NCI-H2171 treated with DMSO at 0.1 percent for 48 hours (cell line): ENCODE measurements at places on chromosomes 3 and 15.
A peak's percentile ranks its signal among the peaks of the same experiment; 100 is the strongest.

DNA sequence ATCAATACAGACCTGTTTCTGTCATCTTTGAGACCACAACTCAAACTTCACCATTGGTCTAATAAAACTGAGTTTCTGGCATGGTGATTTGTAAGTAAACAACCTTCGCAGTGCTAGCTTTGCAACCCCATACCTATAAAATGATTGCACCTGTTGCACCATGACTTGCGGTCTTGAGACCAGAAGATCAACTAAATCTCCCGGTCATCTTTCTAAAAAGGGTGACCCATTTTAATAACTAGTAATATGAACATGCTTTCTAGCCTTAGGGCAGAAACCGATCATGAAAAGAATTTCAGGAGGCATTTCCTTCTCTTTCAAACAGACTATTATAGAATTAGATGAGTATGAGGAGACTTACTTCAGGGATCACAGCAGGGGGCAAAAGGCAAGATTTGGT is 151.9 kb upstream of the ZNF385D start:
- DNase-seq = no peak

DNA sequence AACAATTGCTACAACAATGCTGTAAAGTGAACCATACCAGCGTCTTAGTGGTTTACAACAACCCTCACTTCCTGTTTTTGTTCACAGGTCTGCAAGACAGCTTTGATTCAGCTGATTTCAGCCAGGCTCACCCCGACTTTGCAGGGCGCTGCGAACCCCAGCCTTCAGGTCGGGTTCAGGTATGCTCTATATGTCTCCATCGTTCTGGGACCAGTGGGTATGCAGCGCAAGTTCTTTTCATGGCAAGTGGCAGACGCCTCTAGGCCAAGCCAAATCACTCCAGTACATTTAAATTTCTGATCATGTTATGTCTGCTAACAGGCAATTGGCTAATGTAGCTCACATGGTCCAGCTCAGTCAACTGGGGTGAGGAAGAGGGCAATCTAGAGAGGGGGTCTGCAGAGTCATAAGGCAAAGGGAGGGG is 52.4 kb upstream of the RGMA start:
- no peak for DNase-seq

GRCh38 chr3:32450426-32450825 is 52.2 kb downstream of the CMTM6 start:
- DNase-seq = no peak

DNA sequence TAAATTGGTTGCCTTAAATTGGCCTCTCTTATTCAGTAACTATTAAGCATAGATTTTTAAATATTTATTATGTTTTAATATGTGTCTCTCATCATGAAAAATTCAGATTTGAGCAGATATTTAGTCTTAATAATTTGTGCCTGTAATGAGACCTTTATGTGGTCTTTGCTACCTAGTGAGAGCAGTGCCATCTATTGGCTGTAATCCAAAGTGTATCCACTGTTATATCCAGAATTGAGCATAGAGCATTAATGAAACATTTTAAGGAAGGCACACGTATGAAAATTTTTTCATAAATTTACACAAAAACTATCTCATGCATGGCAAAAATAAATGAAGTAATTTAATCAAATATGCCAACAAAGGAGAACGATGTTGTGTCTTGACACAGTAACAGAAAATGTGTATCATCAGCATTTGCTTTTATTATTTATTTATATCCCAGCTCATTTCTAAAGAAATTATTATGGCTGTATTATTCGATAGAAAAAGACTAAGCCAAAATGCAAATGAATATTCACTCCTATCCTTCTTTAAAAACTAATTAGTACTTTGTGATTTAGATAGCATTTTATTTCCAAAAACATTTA is 203.5 kb downstream of the RSRC1 start:
- peak; percentile 63 for DNase-seq

DNA sequence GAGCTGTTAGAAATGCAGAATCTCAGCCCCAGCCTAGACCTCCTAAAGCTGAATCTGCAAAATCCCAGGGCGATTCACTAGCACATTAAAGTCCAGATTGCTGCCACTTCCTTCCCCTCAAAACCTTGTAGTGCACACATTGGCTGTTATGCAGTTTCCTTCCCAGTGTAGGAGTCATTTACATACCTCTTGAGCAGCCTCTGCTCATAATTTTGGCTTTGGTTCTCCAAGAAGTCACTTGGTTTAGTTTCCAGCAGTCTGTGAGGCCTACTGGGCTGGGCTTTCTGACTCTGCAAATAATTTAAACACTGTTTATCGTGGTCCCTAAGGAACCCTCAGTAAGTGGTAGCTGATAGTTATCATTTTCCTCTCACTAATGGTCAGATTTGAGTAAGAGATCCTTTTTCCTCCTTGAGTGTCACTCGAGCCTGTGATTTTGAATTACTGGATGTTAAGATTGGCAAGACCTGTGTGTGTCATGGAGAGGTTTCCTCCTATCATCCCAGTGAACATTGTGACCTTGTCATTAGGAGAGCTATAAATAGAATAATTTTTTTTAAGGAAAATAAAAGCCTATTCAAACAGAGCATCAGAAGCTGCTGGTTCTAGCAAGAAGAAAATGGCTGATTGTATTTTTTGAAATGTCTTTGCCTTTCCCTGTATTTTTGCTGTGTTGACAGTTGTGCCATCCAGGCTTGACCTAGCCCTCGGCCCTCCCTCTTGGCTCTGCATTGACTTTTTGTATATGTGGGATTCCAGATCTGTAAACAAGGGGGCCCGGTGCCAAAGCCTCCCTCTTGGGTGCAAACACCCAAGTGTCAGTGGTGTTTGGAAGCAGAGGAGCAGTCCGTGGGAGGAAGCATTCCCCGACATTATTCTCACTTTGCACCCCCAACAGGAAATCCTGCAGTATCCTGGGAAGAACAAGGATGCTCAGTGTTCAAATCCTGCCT is 134.8 kb upstream of the ANKRD28 start:
- no peak for DNase-seq

- DNase-seq = no peak
Observed at GRCh38 chr3:110512961-110513360, 558.7 kb upstream of the NECTIN3 start.

- no peak for DNase-seq
Observed at GRCh38 chr3:118833075-118833474, 201.6 kb downstream of the IGSF11 start.

GRCh38 chr3:144466114-144466513 is 494.5 kb downstream of the DIPK2A start:
- DNase-seq = no peak

GRCh38 chr3:32818229-32818969 is 602 bp downstream of the TRIM71 start:
- no peak for DNase-seq

DNA sequence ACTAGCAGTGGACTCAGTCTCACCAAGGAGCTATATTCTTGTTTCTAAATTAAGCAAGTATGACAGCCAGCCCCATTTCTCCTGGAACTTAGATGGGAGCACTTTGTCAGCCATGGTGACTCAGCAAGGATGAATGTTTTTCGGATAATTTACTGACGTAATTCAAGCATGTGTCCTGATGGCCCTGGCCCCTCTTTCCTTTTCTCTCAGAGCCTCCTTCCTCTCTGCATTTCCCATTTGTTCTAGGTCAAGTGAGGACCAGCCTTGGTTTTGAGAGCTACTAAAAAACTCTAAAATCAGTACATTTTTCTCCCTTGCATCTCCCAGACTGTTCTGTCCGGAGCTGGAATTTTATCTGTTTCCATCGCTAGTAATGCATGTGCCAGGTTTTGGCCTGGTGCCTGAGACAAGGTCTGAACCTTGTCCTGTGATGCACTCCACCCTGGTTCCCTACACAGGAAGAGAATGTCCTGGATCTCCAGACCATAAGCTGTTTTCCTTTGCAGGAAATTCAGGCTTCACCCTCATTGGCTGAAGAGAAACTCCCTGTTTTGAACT is 256.6 kb upstream of the ROPN1 start:
- DNase-seq = no peak

GRCh38 chr3:72682936-72683452 is 165.3 kb downstream of the SHQ1 start:
- peak; percentile 83 for DNase-seq

GRCh38 chr3:79766496-79767193 is 1.2 kb downstream of the ROBO1 start:
- no peak for DNase-seq

DNA sequence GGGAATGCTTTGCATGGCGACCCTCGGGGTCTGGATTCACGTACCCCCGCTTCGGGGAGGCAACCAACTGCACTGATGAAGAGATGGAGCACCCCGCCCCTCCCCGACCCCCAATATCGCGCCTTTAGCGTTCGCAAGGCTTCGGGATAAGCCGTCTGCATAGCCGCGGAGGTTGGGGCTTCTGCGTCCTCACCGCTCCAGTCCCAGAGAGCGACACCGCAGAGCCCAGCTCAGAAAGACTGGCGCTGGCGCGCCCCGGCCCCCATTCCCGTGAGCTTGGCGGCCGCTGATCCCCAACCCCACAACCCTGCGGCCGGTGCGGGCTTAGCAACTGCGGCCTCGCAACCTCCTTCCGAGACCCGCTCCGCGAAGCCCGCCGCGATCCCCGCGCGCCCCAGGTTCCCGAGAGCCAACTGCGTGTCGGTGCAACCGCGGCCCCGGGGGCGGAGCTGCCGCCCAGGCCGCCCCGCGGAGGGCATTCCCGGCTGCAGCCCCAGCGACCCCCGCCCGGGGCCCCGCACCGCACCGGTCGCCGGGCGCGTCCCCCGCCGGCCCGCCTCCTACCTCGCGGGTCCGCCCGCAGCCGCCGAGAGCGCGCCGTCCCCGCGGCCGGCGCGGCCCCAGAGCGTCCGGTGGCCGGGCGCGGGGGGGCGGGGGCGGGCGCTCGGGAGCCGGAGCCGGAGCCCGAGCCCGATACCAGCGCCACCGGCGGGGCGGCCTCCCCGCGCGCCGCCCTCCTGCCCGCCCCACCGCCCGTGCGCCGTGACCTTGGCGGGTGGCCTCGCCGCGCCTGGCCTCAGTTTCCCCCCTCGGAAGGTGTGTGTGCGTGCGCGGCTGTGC is 79.5 kb downstream of the IQSEC1 start:
- DNase-seq = no peak

GRCh38 chr3:114902691-114903101 is 244.4 kb downstream of the ZBTB20 start:
- DNase-seq = no peak

- no peak for DNase-seq
Observed at GRCh38 chr3:58291671-58292338, 14.2 kb upstream of the RPP14 start.

DNA sequence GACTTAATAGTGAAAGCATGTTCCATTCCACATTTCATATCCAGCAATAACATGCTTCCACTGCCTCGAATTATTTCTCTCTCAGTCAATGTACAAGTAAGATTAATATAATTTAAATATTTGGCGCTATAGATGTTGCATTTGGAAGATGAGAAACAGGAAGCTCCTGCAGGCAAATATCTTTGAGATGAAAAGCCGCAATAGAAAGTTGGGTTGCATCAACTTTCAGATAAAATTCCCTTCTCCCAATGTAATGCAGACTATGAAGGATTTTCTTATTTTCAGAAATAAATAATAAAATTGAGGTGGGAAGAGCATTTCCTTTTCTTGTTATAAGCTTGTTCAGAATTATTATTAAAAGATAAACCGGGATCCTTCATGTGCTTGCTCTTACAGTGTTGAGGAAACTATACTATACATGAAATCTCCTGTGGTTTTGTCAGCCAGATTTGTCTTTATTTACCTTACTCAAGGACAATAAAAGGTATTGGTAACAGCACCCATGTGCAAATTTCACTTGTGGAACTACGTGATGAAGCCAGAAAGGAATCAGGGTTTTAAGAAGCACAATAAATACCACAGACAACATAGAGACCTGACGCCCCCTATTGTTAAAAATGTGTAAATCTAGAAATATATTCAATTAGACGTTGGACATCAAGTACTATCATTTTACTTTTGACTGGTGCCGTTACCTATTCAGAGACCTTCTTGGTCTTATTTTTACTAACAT is 307.0 kb downstream of the ARPP21 start:
- no peak for DNase-seq

GRCh38 chr15:49223536-49224274 is 53.7 kb downstream of the GALK2 start:
- DNase-seq = peak; percentile 9

GRCh38 chr3:134881305-134881704 is 86.2 kb downstream of the EPHB1 start:
- no peak for DNase-seq

- peak; percentile 5 for DNase-seq
Observed at GRCh38 chr3:34260271-34261000, 462.0 kb downstream of the PDCD6IP start.

- DNase-seq = no peak
Observed at GRCh38 chr3:144185276-144185675, 213.7 kb downstream of the DIPK2A start.

- no peak for DNase-seq
Observed at GRCh38 chr3:23877329-23877980, 39.3 kb downstream of the NKIRAS1 start.
